ENCODE measurements at places on chromosomes 4 and X.

DNA sequence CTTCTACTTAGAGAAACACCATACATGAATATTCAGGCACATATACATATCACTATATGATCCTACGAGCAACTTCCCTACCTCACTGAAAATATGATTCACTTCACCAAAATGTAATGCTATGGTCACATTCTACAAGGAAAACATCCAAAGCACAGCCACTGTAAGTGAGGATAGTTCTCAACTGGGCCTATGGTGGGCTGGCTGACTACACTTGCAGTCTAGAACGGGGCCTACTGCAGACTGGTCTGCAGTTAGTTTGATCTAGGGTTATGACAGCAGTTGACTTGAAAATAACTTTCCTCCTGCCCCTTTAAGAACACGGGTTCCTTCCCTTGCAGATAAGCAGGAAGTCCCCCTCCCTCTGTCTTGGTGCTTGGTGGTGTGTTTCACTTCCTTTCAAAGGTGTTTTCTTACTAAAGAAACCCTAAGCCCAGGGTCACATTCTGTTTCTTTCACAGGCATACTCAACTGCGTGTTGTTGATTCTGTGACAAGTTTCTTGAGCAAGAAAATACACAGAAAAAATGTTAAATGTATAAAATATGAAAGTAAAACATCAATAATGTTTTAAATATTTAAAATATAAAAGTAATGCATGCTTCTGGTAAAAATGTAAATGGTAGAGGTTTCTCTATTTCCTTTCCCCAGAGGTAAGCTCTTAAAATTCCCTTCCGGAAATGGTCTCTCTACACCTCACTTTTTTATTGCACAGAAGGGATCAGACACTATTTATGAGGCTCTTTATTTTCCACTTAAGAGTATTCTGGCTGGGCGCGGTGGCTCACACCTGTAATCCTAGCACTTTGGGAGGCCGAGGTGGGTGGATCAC lies 18.0 kb upstream of the TMSB4X start:
- DNase-seq, result peak; percentile 89

GRCh38 chr4:88938138-88938537 lies 118.8 kb downstream of the FAM13A start:
- DNase-seq, result no peak

- no peak for DNase-seq
Measured at GRCh38 chr4:75511841-75512240, 2.4 kb downstream of the RCHY1 start.

- DNase-seq, result no peak
Measured at GRCh38 chrX:34218063-34218462, 85.9 kb upstream of the FAM47A start.

DNA sequence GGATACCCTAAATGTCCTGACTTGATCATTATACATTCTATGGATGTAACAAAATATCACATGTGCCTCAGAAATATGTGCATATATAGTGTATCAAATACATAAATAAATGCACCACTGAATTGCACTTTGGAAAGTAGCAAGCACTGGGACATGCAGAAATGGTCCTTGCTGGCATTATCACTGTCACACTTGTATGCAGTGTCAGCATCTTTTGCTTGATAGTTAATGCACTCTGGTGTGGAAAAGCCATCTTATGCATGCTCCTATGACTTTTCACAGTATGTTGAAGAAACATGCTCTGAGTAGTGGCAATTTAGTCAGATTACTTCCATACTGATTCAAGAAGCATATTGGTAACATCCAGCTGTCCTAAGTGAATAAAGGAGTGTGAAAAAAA lies 27.5 kb upstream of the REPS2 start:
- no peak for DNase-seq

DNA sequence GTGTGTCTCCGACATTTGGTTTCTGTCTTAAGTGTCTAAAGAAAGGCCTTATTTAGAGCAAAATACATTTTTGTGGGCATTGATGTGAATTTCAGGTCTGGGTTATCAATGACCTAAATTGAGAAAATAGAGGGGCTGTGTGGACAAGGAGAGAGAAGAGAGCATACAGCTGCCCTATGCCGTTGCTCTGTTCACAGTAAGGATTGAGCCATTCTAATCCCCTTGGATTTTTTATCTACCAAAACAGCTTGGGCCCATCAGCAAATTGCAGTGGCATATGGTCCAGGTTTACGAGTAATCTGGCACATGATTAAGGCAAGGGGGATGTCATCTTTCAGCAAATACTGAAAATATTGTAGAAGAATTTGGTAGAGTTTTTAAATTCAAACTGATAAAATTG lies 210.2 kb downstream of the ANTXR2 start:
- DNase-seq, result no peak

DNA sequence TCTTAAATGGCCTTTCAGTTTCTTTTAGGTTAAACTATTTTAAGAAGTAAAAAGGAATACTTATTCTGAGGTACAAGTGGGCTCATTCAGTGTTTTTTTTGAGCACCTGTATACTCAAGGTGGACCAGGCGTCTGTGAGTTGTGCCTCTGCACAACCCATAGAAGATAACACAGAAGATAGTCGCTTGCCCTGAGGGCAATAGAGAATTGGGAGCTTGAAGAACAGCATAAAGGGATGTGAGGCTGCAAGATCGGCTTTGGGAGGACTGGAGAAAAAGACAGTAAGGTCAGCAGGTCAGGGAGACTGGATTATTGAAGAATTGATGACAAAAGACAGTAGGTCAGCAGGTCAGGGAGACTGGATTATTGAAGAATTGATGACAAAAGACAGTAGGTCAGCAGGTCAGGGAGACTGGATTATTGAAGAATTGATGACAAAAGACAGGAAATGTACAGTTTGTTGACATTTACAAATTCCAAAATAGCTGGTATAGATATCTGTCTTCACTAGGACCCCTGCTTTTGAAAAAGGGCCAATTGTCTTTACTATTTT lies 3.1 kb downstream of the CPE start:
- DNase-seq, result no peak

- DNase-seq, result no peak
Measured at GRCh38 chr4:2006367-2006766, 2.4 kb downstream of the NELFA start.

- no peak for DNase-seq
Measured at GRCh38 chrX:103669745-103670144, 16.8 kb downstream of the MORF4L2 start.

GRCh38 chr4:185730387-185730786 lies 81.6 kb downstream of the SORBS2 start:
- DNase-seq, result no peak

Measured in CD4-positive, alpha-beta T cell treated with Interleukin-6 at 100 ng/mL for 8 hours (primary cell).